ENCODE measurements at places on chromosomes 6 and 20. TPM values are rescaled to one million over a fixed set of nuclear protein-coding genes. Genes with fewer than 3 reads are reported as not detected.

Gene BPIFB2
- not detected for total RNA-seq

Gene ADISSP
- 15.0 TPM for total RNA-seq

Gene KCNB1
- total RNA-seq = not detected

Gene BMP5
- total RNA-seq = not detected

Gene C6orf163
- total RNA-seq = 1.6 TPM

Gene PRR18
- under 0.01 TPM for total RNA-seq

Gene HLA-DRA
- total RNA-seq = not detected

Gene CAP2
- total RNA-seq = 2.1 TPM

DNA sequence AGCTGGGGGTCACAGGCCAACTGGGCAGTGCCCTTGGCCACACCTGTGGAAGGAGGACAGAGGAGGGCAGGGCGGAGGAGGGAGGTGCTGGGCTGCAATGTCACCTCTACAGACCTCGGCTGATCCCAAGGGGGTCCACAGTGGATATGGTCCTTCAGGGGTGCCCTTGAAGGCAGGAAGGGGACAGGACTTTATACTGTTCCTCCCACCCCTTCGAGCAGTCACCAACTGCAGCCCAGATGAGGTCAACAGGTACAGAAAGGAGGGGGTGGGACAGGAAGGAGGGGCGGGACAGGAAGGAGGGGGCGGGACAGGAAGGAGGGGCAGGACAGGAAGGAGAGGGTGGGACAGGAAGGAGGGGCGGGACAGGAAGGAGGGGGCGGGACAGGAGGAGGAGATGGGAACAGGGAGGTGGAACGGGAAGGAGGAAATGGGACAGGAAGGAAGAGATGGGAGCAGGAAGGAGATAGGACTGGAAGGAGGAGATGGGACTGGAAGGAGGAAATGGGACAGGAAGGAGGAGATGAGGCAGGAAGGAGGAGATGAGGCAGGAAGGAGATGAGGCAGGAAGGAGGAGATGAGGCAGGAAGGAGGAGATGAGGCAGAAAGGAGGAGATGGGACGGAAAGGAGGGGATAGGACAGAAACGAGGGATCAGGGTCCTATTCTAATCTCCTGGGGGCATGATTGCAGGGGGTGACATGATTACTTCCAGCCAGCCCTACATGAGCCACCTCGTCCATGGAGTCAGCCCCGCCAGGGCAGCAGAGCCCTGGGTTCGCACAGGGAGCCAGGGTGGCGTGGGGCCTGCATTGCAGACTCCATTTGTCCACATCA is 19.4 kb upstream of the MRGBP start:
- peak; percentile 41 for DNase-seq

GRCh38 chr6:143700684-143701348 is 23.1 kb downstream of the PHACTR2 start:
- no peak for DNase-seq

DNA sequence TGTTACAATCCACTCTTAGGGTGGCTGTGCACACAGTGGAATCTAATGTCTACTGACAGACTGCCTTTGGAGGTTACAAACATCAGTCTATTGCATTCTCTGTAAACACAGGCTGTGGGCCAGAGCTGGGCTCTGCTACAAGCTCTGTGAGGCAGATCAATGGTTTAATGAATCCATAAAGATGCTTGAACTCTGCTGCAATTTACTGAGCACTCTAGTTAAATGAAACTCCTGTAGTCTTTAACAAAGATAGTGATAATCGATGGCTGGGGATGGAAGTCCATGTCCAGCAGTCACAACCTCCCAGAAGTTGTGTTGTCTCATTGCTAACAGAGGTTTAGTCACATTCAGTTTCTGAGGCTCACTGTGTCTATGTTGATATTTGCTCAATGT is 50.5 kb downstream of the SOBP start:
- DNase-seq = no peak

GRCh38 chr20:24066076-24066700 is 77.6 kb upstream of the GGTLC1 start:
- no peak for DNase-seq

GRCh38 chr6:44066394-44067172 is 60.7 kb downstream of the MRPL14 start:
- no peak for DNase-seq

GRCh38 chr6:159505140-159505922 is 187.7 kb downstream of the SOD2 start:
- no peak for DNase-seq

DNA sequence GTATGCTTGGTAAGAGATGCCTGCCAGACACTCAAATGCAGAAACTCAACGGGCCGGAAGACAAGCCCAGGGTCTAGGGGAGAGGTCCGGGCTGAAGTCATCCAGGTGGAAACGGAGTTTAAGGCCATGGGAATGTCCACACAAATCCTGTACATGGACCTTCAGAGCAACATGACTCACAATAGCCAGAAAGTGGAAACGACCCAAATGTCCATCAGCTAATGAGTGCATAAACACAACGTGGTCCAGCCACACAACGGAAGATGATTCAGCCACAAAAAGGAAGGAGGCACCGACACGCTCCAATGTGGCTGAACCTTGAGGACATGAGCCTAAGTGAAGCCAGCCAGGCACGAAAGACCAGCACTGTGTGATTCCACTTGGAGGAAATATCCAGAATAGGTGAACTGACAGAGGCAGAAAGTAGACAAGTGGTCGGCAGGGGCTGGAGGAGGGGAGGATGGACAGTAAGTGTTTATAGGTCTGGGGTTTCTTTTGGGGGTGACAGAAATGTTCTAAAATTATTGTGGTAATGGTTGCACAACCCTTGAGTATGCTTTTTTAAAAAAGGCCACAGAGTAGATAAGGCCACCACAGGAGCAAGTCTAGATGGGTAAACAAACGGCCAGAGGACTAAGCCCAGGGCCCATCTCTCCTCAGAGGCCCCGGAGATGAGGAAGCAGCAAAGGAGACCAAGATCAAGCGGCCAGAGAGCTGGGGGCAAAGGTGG is 105.6 kb downstream of the PREX1 start:
- DNase-seq = no peak

GRCh38 chr6:113707194-113707593 is 150.0 kb upstream of the MARCKS start:
- DNase-seq = no peak

GRCh38 chr6:45836984-45837383 is 178.7 kb downstream of the CLIC5 start:
- peak; percentile 10 for DNase-seq

DNA sequence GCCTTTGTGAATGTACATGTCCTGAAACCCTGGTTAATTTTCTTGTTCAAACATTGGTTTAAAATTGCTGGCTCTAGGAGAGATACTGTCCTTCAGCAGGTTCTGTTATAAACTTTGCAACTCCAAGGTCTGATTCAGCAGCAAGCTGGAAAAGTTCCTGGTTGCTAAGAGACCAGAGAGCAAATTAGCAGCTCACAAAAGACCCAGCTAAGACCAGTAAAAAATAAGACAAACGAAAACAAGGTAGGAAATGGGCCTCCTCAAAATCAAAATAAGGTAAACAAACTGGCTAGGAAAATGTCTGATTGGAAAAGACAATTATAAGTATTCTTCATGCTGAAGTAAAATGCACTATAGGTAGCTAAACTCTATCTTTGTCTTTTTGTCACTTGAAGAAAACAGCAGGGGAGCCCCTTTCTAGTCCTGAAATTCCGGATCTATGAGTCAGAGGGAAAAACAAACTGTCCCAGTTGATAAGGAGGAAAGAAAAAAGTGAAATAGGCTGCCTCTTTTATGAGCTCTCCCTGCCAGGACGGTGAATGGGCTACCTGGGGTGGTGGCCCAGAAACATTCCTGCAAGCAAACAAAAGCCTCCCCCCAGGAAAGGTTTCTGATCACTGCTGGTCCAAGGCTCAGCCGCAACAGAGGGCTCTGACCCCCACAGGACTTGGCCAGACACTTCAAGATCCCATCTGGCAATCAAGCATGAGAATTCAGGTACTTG is 41.6 kb downstream of the UNC5CL start:
- DNase-seq = peak; percentile 74

DNA sequence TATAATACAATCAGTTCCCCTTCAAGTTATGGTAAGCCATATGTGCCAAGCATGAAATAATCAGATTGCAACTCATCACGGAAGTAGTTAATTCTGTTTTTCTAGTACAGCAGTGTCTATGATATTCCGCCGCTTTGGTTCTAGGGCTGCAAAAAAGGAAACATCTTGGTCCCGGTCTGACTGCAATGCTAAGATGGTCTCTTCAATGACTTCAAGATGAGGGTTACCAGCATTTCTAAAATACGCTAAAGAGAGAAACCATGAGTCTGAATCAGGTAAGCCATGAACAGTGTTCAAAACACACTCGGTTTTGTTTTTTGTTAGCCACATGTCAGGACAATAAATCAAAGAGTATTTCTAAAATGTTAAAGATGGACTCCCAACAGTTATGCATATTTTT is 3.2 kb upstream of the ANKRD60 start:
- DNase-seq = no peak

DNA sequence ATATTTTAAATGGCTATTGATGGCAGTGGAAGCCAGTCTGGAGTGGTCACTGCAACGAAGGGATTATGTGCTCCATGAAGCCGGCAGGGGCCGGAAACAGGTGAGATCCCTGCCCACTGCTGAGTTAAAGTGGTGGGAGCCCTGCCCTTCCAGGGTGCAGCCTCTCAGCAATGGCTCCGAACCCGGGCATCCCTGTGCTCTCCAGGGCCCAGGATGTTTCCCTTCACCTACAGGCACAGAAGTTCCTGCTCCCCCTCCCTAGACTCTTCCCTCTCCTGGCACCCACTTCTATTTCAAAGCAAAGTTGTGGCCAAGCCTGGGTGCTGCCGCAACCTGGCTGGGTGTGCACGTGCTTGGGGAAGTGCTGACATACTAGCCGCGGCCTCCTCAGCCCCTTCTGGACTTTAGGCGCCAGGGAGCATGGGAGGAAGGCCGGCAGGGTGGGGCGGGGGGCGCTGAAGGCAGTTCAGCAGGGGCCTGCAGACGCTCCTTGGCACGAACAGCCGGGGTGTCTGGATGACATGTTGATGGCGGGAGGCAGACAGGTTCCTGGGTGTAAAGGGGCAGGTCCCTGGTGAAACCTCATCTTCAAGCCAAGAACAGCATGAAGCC is 452.3 kb downstream of the HTR1B start:
- DNase-seq = no peak

GRCh38 chr6:129748901-129749748 is 39.1 kb upstream of the ARHGAP18 start:
- DNase-seq = peak; percentile 91

DNA sequence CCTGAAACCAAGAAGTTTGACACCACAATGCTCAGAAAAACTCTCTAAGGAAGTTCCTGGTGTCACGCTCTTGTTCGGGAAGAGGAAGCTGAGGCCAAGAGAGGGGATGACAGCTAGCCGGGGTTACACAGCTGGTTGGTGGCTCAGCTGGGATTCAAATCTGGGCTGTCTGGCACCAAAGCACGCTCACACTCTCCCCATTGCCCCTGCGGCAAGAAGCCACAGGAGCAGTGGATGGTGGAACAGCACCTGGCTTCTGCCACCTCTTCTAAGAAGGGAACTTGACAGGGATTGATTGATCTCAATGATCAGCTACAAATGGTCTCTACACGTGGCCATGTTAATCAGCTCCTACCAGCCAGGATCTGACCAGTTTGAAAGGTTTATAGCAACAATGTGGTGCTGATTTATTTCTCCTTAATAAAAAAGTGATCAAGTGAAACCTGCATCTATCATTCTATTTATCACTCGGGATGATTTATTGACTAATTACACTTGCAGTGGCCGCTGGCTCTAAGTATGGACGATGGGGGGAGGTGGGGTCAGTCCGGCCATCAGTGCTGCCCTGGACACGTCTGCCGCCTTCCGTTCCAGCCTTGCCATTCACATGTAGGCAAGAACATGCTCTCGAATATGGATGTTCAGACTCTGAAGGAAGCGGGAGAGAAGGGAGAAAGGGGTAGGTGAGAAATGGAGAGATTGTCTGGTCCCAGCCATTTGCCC is 71.9 kb upstream of the TOP1 start:
- DNase-seq = no peak

GRCh38 chr6:137044366-137045221 is at the start of gene IL20RA:
IL20RA (minus strand) TSS chr6:137044965; CDS start chr6:137044728, 237 bp downstream.
- peak; percentile 12 for DNase-seq

DNA sequence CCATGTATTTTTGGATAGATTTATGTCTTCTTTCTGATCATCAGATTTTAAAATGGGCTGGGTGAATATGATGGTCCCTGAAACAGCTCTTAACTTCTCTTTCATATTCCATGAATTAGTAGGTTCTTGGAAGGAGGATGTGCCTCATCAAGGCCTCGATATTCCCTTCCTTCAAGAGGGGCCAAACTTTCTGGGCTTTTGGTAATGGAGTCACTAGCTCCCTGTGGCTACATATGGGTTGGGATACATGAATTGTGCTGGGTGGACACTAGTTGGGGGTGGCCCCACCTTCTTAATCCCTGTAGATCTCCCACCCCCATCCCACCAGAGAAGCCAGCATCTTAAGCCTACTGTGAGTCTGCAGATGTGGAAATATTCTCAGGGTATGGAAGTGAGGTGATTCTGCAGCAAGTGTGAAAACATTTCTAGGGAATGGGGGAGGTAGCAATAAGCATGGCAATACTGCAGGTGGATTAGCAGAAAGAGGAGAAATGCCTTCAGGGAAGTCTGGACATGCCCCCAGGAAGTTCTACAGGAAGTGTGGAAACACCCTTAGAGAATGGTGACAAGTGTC is 2.2 kb downstream of the TP53INP2 start:
- no peak for DNase-seq

- no peak for DNase-seq
Measured at GRCh38 chr6:15818044-15818443, 155.2 kb upstream of the DTNBP1 start.

DNA sequence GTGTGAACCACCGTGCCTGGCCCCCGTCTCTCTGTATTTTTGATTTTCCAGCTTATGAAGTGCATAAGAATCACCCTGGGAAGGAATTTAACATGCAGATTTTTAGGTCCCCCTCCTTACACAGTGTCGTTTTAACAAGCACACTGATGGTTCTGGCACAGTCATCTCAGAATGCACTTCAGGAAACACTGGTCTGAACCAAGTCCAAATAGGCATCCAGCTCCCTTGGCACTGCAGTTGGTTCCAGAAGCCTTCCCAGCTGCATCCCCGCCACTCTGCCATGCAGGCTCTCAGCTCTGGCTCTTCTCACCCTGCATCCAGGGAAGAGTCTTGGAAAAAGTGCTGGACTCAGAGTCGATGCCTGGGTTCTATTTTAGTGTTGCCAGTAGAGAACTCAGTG is 20.1 kb downstream of the RIPOR2 start:
- DNase-seq = no peak

Measured in bronchial epithelial cell (primary cell).